ENCODE measurements at places on chromosomes 4 and X. TPM values are rescaled to one million over a fixed set of nuclear protein-coding genes. Genes with fewer than 3 reads are reported as not detected.

TCP11X2 gene
- not detected for total RNA-seq

DNA sequence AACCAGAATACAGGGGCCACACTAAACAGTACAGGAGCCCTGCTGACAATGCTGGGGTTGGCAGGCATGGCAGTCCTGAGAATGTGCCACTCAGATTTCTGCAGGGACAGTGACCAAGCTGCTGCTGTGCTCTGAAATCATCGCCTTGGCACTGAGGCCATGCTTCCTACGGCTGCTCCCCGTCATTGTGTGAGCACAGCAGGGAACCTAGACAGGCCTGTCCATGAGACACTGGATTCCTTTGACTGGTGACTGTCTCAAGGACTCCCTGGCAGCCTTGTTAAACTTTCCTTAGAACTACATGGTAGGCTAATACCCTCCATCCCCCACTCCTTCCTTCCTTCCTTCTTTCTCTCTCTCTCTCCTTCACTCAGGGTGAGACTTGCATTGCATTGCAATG, 111.4 kb downstream of the LUZP4 start:
- DNase-seq, result no peak

GRCh38 chr4:5034206-5034605, 14.9 kb upstream of the CYTL1 start:
- DNase-seq, result peak; percentile 59

- no peak for DNase-seq
Measured at GRCh38 chr4:124454772-124455270, 257.7 kb downstream of the ANKRD50 start.

Data from SJCRH30 (cell line).